Stimulated activated CD8-positive, alpha-beta memory T cell treated with anti-CD3 and anti-CD28 coated beads, Interleukin-2, amount 100 ng/mL, for 48 hours (primary cell): ENCODE measurements at places on chromosomes 13 and 19.

DNA sequence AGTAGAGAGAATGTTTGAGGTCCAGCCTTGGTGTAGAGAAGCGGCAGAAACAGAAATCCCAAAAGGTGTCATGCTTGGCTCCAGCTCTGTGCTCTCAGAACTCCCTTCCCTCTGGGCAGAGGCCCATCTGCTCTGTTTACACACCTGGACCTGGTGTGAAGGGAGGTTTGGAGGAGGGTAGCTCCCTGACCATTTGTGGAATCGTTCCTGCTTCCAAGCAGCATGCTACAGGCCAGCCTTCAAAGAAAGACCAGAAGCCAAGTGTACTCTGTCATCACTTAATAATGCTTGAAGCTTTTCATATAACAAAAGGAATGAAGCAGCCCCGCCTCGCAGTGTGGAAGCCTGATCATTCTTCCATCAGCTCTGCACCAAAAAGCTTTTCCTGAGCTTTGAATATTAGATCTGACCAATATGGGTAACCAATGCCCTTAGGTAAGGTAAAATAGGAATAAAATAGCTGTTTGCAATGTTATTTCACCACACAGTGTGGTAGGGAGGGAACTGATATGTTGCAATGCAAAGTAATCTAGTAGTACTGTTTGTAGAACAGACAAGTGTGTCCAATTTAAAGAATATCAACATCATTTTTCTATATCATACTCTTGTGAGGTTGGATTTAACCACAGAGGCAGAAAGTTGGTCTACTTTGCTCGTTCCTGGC, 63.3 kb downstream of the ZIC5 start:
- no peak for DNase-seq

DNA sequence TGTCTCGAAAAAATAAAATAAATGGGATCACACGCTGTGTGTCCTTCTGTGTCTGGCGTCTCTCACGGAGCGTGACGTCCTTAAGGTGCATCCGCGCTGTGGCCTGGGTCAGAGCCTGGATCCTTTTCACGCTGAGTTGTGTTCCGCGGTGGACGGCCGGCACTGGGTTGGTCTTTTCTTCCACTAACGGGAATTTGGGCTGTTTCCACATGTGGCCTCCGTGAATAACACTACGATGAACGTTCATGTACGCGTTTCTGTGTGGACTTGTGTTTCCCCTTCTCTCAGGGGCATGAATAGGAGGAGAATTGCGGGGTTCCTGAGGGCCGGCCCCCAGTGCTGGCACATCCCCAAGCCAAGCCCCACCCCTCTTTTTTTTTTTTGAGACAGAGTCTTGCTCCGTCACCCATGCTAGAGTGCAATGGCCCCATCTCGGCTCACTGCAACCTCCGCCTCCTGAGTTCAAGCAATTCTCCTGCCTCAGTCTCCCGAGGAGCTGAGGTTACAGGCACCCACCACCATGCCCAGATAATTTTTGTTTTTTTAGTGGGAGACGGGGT, 6.2 kb upstream of the PTBP1 start:
- no peak for DNase-seq

GRCh38 chr13:47484548-47484947, 516.5 kb downstream of the SUCLA2 start:
- no peak for DNase-seq

GRCh38 chr19:3333662-3334061, 32.7 kb upstream of the NFIC start:
- no peak for DNase-seq

DNA sequence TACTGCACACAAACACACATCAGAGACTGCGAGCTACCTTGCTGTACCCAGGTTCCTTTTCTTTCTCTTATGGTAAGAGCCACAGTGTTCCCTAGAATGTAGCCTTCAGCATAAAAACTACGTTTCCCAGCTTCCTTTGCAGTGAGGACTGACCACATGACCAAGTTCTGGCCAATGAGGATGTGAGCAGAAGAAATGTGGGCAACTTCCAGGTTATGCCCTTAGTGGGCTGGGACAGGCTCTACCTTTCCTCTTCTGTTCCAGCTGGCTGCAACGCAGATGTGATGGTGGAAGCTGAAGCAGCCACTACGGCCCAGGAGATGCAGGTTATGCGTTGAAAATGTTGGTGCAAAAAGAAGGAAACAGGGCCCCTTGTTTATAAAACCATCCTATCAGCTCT, 27.5 kb downstream of the VRK3 start:
- DNase-seq: no peak

DNA sequence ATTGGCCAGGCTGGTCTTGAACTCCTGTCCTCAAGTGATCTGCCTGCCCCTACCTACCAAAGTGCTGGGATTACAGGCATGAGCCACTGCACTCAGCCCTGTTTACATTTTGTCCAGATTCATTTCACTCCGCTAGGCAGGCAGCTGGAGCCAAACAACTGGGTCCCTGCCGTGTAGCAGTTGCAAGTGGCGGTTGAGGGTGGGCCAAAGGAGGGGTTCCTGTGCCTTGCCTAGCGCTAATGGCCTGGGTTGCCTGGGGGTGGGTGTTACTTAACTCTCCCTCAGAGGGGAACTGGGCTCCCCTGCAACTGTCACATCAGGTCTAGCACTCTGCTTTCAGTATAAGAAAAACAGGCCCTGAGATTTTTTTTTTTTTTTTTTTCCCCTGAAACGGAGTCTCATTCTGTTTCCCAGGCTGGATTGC, 7.4 kb downstream of the ACP5 start:
- DNase-seq: no peak

GRCh38 chr13:60974296-60974695, 441.4 kb downstream of the PCDH20 start:
- DNase-seq: no peak

DNA sequence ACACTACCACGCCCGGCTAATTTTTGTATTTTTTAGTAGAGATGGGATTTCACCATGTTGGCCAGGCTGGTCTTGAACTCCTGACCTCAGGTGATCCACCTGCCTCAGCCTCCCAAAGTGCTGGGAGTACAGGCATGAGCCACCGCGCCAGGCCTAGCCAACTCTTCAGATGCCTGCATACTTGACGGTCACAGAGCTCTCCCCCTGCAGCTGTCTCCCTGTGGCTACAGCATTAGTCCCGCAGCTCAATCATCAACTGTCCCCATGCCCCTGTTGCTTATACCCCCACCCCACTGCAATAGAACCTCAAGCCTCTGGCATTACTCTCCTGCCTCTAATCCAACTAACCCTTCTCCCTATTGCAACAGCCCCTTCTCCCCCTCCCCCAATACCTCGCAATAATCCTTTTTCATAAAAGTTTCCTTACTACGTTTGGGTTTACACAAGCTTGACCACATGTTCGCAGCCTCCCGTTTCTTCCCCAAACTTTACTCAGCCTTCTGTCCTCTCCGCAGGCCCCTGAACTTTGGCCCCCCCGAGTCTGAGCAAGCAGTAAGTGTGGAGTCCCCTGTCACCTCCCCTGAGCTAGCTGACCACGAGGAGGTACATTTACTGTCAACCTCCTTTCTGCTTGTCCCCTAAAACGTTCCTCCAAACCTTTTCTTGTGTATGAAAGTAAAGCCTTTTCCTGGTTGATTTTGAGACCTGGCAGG, 1.7 kb downstream of the ZNF77 start:
- DNase-seq: no peak

- no peak for DNase-seq
Observed at GRCh38 chr19:17235971-17236777, 9.5 kb downstream of the NR2F6 start.

- no peak for DNase-seq
Observed at GRCh38 chr13:22629374-22629773, 551.4 kb upstream of the SGCG start.

GRCh38 chr19:24065865-24066604, 21.0 kb upstream of the ZNF254 start:
- DNase-seq: no peak

DNA sequence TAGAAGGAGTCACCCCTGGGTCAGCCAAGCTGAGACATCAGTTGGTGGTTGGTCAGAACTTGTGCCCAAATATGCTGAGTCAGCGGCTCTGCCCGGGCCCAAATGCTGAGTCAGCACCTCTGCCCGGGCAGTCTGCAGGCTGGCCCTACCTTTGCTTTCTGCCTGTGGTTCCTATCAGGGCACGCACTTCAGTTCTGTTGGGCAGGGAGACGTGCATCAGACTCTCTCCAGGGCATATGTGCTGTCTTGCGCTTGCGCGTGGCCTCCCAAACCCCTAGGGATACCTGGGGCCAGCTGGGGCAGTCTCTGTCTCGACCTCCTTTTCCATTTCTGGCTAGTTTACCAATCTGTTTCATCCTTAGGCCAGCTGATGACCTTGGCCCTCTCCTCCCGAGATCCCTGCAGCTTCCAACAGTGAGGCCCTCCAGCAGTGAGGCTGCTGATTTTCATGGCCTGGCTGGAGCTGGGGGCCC, 24.4 kb upstream of the LDLR start:
- DNase-seq: no peak

GRCh38 chr13:39377699-39378098, 225.3 kb downstream of the LHFPL6 start:
- DNase-seq: no peak

GRCh38 chr19:9523885-9524474, 14.5 kb downstream of the ZNF426 start:
- DNase-seq: no peak

DNA sequence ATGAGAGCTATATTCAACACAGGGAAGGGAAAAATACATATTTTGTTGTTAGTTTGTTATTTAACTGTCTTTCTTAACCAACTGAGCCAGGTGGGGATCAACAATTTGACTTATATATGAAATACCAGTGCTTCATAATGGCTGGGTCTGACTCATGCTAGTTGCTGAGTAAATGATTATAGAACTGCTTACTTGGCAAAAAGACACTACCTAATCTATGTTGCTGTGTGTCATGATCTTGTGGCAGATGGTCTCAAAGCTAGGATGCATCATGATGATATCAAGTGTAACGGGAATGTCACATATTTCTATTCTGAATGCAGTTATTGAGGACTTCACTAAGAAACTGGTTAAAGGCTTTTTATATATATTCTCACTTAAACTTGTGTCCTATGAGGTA, 727.4 kb upstream of the SLITRK1 start:
- no peak for DNase-seq

DNA sequence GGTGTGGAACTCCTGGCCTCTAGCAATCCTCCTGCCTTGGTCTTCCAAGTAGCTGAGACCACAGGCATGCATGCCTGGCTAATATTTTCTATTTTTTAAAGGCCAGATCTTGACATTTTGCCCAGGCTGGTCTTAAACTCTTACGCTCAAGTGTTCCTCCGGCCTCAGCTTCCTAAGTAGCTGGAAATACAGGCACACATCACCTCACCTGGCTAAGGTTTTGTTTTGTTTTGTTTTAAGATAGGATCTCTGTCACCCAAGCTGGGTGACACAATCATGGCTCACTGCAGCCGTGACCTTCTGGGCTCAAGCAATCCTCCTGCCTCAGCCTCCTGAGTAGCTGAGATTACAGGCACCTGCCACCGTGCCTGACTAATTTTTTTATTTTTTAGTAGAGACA, 5.5 kb upstream of the RLN3 start:
- no peak for DNase-seq

GRCh38 chr19:56107626-56108351, 13.3 kb downstream of the ZNF787 start:
- no peak for DNase-seq

GRCh38 chr13:20684546-20684945, 19.0 kb upstream of the IL17D start:
- no peak for DNase-seq

DNA sequence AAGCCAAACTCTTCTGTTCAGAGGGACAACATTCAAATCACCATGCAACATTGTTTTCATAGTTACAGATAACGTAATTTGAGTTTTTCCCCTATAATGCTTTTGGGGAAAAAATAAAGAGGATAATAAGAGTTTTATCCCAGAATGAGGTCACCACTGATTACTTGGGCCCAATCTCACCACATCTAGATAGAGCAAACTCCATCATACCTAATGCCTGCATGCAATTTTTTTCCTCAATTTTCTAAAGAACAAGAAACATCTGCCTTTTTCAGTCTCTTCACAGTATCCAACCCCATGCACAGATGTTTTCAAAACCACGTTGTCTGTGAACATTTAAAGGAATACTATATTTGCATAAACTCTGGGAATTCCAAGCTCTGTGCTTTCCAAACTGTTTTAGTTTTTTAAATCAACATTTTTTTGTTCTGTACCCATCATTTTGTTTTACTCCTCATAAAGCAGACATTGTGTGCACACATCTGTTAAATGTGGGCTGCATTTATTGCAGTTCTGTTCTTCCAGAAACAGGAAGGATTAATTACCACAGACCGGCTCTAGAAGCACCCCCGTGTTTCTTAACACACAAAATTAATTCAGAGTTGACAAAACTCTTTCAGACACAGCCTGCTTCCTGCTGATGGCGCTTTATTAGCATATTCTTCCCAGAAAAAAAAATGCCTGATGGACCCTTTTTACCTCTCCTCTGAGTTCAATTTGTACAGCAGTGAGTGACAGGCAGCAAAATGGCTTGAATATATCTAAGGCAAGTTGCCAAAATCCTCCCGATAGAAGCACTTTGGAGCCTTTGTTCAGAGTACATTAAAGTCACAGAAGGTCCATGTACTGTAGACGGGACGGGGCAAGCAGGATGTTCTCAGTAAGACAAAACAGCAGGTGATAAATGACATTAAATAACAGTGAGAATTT, 1171.9 kb downstream of the EFNB2 start:
- no peak for DNase-seq

GRCh38 chr13:74464670-74465069, 330.5 kb upstream of the KLF12 start:
- DNase-seq: no peak

DNA sequence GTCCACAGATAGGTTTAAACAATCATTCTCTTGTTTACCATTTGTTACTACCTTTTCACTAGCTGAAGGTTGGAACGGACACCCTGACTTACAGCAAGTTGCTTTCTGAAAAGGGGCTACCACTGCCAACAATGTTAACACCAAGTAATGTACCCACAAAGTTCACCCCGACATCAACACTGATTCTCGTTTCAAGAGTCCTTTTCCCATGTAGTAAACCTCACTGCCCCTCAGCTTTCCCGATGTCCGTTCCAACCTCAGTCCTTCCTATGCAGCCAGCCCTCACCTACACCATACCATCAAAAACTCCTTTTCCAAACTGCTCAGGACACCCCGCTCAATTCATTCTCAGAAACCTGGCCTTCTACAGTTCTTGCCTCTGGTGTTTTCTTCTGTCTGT, 29.0 kb downstream of the PEG3 start:
- no peak for DNase-seq

- DNase-seq: no peak
Observed at GRCh38 chr19:55152017-55152416, 3.0 kb upstream of the TNNT1 start.
